Gastroesophageal sphincter (tissue), 4 donors: ENCODE measurements at places on chromosomes 3 and 15.
A peak's percentile ranks its signal among the peaks of the same experiment; 100 is the strongest.

GRCh38 chr3:66394019-66394752, 106.6 kb downstream of the LRIG1 start:
- no peak for ATAC-seq

- ATAC-seq = no peak
Observed at GRCh38 chr15:59611276-59612260, at the start of gene GCNT3. Gene GCNT3 (plus strand): TSS chr15:59611783. CDS start chr15:59618239, 6,456 bp downstream.

DNA sequence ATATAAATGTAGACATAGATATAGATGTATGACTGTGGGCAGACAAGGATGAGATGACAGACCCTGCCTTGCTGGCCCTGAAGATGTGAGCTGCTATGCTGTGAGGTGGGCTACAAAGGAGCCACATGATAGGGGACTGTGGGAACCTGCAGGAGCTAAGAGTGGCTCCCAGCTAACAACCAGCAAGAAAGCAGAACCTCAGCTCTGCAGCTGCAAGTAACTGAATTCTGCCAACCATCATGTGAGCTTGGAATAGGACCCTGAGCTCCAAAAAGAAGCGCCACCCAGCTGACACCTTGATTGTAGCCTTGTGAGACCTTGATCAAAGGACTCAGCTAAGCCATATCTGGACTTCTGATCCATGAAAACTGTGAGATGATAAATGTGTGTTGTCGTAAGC, 123.3 kb upstream of the GRM7 start:
- no peak for ATAC-seq

GRCh38 chr15:55530861-55531313, 22.9 kb upstream of the DNAAF4 start:
- no peak for ATAC-seq

DNA sequence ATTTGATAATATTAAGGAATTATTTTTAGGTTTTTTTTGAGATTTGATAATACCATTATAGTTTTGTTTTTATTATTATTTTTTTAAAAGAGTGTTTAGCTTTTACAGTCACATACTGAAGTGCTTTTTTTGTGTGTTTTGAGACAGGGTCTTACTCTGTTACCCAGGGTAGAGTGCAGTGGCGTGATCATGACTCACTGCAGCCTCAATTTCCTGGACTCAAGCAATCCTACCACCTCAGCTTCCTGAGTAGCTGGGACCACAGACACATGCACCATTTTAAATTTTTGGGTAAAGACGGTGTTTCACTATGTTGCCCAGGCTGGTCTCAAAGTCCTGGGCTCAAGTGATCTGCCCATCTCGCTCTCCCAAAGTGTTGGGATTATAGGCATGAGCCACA, 73.0 kb downstream of the SUMF1 start:
- ATAC-seq = no peak

- ATAC-seq = no peak
Observed at GRCh38 chr15:32106401-32107381, 76.4 kb downstream of the CHRNA7 start.

DNA sequence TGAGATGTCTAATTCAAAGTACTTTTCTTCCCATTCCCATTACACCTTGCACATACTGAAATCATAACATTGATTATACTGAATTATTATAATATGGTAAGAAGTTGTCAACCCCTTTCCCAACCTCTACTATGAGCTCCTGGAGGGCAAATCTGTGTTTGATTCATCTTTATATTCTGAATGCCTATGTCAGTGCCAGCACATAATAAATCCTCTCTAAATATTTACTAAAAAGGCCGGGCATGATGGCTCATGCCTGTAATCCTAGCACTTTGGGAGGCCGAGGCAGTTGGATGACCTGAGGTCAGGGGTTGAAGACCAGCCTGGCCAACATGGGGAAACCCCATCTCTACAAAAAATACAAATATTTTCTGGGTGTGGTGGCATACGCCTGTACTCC, 392.5 kb upstream of the CADM2 start:
- ATAC-seq = no peak

- no peak for ATAC-seq
Observed at GRCh38 chr15:85276508-85276907, 103.9 kb upstream of the AKAP13 start.

DNA sequence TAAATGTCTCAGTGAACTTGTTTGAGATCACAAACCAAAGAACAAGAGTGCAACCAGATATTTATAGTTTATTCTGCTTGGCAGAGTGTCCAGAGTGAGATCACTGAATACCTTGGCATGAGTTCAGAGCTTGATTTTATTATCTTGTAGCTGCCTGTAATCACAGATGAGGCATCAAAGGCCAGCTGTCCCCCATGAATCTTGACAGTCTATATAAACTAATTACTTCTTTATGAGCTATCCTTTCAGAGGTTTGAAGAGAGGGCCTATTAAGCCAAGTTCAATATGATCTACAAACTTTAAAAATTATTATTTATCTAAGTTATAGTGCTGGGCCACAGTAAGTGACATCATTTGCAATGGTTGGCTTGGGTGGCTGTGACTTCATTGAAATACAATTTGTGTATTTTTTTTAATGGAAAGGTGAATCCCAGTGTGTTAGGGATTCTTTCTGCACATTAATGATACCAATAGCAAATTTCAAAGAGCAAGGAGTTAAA, 251.5 kb downstream of the CLSTN2 start:
- ATAC-seq = peak; percentile 52

GRCh38 chr3:168197162-168197561, 101.4 kb upstream of the GOLIM4 start:
- no peak for ATAC-seq

- no peak for ATAC-seq
Observed at GRCh38 chr15:39788800-39789565, 6.3 kb upstream of the FSIP1 start.

DNA sequence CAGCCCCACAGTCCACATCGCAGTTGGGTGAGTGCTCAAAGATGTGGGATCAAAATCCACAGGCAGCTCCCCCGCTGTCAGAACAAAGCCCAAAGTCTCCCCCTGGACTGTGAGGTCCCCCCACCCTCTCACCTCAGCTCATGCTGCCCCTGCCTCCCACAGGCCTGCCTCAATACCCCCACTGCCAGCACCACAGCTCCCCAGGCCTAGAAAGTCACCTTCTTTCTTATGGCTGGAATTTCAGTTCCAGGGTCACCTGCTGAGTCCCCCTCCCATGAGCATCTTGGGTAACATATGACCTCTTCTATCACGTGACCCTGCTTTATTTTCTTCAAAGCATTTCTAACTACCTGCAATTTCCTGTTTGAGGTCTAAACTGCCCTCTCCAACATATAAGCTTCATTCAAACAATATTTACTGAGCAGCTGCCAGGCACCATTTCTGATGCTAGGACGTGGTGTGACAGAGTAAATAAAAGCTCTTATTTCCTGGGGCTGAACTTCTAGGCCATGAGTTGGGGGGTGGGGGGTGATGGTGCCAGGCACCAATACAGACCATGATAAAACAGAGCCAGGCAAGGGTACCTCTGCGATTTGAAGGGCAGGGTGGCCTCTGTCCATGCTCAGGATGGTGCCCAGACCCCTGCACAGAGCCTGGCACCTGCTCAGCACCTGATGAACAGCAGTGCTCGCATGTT, 2.4 kb upstream of the TMEM89 start:
- ATAC-seq = no peak

DNA sequence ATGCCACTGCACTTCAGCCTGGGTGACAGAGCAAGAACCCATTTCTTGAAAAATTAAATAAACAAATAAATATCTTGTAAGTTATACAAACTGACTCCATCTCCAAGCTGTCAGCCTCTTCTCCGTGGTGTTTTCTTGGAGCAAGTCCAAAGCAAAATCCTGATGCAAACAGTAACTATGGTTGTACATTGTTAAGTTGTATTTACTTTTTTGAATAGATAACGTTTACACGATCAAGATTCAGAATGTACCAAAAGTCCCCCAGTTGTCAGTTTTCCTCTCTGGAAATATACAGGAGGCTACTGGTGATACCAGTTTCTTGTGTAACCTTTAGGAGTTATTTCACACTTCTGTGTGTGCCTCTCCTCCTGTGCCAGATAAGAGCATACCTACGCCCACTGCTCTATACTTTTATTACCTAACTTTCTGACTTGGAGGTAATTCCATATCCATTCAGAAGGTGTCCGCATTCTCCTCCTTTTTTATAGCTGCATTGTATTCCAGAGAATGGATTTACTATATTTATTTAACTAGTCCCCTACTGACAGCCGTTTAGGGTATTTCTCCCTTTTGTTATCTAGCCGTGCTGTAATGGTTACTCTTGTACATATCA, 14.2 kb downstream of the CMTM7 start:
- ATAC-seq = no peak
